Calu3 (cell line): ENCODE measurements at places on chromosomes 4 and X. TPM values are rescaled to one million over a fixed set of nuclear protein-coding genes. Genes with fewer than 3 reads are reported as not detected.

- DNase-seq, result no peak
Observed at GRCh38 chr4:1084796-1085403, 28.5 kb downstream of the RNF212 start.

The ADH1B gene
- total RNA-seq, result 0.10 TPM in 1 of 2 replicates, not detected in the other

DNA sequence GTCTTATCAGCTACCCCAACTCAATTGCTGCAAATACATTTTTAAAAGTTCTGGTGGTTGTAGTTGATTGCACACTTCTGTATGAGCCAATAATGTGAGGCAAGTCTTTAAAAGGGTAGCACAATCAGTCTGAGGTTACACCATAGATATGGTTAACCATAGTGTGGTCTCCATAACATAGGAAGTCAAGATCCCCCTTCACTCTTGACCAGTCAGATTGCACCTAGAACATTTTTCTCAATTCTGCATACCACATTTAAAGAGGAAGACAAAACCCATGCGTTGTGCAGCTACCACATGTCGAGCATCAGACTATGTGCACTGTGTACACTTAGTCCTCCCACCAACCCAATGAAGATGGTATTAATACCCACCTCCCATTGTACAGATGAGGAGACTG lies 26.5 kb upstream of the CYBB start:
- no peak for DNase-seq

The DCX gene
- total RNA-seq, result not detected in 2 replicates

The NLRP2B gene
- total RNA-seq, result not detected in 2 replicates

- DNase-seq, result no peak
Observed at GRCh38 chr4:69717778-69718177, 42.6 kb downstream of the SULT1B1 start.

The SCD5 gene
- total RNA-seq, result 13.9 and 16.3 TPM in 2 replicates

DNA sequence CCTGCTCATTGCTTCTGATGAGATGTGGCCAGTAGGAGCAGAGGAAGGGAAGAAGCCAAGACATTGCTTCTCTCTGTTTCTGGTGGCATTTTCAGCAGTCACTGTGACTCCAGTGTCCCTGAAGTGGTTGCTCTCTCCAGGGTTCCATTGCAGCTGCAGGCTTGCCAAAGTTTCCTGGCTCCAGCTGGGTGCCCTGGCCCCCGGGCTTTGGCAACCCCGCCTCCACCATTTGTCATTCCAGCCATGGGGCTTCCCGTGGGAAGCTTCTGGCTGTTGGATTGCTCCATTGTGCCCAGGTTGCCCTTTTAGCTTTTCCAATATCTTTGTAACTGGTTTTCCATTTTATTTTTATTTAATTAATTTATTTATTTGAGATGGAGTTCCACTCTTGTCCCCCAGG lies 12.7 kb downstream of the FGFBP1 start:
- DNase-seq, result no peak

The KIF4A gene
- 25.9 and 30.9 TPM in 2 replicates for total RNA-seq

The MSANTD1 gene
- total RNA-seq, result 1.4 and 1.6 TPM in 2 replicates

DNA sequence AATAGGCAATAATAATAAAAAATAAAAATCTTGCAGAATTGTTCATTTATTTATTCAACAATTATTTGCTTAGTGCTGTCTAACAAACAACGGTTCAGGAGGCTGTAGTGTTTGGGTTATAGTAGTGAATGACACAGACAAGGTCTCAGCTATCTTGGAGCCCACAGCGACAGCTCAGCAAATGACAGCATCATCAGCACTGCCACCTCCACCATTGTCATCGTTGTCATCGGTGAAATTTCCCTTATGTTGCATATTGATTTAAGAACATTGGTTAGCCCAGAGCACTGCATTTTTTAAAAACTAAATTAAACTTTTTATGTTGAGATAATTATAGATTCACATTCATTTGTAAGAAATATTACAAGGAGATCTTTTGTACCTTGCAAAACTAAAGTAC lies 79.9 kb downstream of the TRAPPC11 start:
- no peak for DNase-seq

- DNase-seq, result no peak
Observed at GRCh38 chr4:26762650-26763049, 98.0 kb upstream of the STIM2 start.

The AFF2 gene
- total RNA-seq, result 0.17 and 0.27 TPM in 2 replicates

The FDCSP gene
- 1,542 and 2,729 TPM in 2 replicates for total RNA-seq

DNA sequence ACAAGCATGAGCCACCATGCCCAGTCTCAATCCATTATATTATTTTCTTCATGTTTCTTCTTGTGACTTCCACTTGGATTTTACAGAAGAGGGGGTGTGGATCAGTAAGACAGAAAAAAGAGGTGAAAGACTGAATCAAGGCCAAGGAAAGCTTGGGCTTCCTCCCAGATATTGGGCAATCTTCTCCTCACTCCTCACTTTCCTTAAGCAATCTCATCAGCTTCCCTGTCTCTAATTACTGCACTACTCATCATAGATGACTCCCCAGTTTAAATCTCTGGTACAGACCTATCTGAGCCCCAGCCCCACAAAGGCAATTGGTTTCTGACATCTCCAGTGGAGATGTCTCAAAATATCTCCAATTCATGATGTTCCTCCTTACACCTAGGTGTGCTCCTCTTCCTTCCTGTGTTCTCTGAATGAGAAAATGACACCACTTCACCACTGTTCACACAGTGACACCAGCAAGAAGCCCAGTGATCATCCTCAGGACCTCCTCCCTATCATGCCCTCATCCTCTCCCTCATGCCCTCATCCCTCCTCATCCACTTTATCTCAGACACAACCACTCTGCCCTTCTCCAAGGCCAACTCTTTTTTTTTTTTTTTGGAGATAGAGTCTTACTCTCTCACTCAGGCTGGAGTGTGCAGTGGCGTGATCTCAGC lies 44.8 kb upstream of the HERC6 start:
- DNase-seq, result no peak

GRCh38 chrX:16480049-16480448 lies 169.9 kb upstream of the S100G start:
- DNase-seq, result no peak

GRCh38 chrX:78658845-78659744 lies at the start of gene RTL3:
Gene RTL3 (minus strand): TSS chrX:78659328. CDS start chrX:78658420, 908 bp downstream.
- no peak for DNase-seq
